ENCODE measurements at places on chromosomes 7 and 10.

DNA sequence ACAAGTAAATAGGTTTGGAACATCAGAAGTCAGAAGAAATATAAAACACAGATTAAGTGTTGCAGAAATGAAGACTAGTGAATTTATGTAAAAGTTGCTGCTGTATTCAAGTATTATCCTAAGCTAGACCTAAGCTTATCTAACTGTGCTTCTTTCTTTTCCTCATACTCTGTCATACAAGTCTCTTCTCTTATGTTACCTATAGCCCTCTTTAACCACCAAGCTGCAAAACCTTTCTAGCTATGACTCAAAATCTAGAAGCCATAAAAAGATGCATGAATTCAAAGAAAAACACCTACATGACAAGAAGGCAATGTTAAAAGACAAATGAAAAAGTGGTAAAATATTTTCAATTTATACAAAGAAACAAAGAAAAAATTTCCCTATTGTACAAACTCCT, 23.0 kb downstream of the DENND11 start:
- no peak for DNase-seq

- no peak for DNase-seq
These were observed 91.5 kb downstream of the GSDME start for GRCh38 chr7:24665564-24666294.

DNA sequence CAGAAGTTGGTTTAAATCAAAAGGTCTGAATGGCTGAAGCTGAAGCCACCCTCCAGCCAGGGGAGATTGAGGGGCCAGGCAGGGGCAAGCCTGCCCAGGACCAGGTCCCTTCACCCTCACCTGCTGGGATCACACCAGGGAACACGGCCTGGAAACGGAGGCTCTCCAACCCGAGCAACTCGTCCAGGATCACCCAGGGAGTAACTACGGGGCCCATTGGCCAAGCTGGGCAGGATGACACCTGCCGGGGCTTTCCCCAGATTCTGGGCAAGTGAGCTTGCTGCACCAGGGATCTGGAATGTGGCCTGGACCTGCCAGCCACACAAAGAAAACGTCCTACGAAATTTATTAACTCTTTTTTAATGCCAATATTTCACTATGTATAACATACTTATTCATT, 30.4 kb upstream of the PPP2R2D start:
- no peak for DNase-seq

DNA sequence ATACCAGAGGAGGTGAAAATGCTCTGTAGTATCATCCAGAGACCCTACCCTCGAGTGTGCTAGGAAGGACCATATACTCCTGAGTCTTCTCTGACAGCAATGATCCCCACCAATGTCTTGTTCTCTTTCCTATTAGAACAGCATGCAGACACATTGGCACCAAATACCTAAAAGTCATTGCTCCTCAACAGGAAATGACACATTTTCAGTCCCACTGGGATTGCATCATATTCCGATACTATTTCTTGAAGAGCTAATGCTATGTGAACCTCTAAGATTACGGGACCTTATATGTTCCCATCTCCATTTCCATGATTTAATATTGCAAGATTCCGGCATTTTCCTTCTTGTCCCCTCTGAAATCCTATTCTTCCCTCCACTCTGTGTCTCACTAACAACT, 177.4 kb downstream of the NRP1 start:
- no peak for DNase-seq

GRCh38 chr7:101420436-101420835, 57.8 kb downstream of the COL26A1 start:
- no peak for DNase-seq

GRCh38 chr7:107076781-107077698, 32.5 kb downstream of the PRKAR2B start:
- no peak for DNase-seq

DNA sequence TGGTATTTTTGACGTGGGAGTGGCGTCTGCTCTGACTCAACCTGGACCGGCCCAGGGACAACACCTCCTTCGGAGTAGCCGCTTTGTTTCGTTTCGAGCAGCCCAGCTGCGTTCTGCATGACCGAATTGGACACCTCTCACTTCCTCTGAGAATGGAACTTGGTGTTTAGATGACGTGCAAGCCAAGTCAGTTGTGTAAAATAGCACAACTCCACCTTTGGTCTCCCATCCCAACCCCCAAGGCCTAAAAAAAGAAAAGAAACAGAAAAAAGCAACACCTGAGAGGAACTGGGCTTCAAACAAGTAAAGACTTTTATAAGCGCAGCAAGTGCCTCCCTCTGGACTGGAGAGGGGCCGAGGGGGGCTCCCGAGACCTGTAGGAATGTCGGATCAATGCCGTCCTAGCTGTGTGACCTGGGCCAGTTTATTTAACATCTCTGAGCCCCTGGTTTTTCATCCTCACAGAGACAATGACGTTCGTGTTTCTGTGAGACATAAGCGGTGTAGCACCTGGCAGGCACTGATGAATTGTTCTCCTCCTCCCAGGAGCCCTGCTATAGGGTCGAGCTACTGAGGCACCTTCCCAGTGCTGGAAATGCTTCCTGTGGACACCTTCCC, 52.0 kb upstream of the SMNDC1 start:
- DNase-seq, result no peak

- no peak for DNase-seq
These were observed 104.8 kb downstream of the PLXNA4 start for GRCh38 chr7:132471515-132471914.

DNA sequence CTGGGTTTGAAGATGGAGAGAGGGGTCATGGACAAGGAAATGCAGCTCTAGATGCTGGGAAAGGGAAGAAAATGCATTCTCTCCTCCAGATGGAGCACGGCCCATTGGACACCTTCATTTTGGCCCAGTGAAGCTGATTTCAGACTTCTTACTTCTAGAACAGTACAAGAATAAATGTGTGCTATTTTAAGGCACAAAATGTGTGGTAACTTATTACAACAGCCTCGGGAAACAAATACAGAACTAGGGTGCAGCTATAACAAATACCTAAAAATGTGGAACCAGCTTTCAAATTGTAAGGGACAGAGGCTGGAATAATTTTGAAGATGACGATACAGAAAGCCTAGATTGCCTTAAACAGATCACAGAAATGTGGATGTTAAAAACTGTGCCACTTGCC, 54.1 kb downstream of the CYTH3 start:
- DNase-seq, result no peak

GRCh38 chr10:131760416-131761166, 140.2 kb upstream of the PPP2R2D start:
- no peak for DNase-seq

GRCh38 chr7:19101472-19101871, 16.0 kb downstream of the TWIST1 start:
- no peak for DNase-seq

DNA sequence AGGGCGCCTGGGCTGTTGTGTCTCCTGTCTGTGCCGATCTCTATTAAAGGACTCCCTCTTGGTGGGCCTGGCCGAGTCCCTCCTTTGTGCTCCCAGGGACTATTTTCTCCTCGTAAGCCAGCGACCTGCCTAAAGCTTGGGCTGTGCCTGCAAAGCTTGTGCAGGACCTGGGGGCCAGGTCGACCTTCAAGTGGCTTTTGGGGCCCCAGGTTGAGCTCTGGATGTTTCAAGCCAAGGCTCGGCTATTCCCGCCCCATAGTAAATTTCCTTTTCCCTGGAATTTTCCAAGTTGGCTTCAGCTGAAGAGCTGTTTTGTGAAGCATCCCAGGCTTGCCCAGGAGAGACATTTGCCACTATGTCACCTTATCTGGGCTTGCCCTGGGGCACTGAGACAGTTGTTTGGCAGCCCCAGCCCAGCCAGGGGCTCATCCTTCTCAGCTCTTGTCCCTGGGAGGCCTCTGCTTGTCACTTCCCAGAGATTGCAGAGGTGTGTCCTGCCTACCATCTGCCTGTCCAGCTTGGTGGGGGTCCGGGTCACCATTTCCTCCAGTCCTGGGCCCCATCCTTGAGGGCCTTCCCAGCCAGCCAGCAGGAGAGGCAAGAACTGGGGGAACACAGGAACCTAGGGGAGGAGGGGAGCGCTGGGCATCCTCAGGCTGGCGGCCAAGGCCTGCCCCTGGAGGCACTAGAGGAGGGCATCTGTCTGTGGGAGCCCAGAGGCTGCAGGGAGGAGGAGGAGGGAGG, 20.2 kb downstream of the ZMIZ2 start:
- no peak for DNase-seq

All from activated CD8-positive, alpha-beta memory T cell treated with anti-CD3 and anti-CD28 coated beads for 1 hour (primary cell).